ENCODE measurements at places on chromosomes 2 and 18.

GRCh38 chr2:8617048-8617447, 64.8 kb upstream of the ID2 start:
- DNase-seq = no peak

GRCh38 chr18:62612776-62613175, 90.0 kb downstream of the ZCCHC2 start:
- no peak for DNase-seq

DNA sequence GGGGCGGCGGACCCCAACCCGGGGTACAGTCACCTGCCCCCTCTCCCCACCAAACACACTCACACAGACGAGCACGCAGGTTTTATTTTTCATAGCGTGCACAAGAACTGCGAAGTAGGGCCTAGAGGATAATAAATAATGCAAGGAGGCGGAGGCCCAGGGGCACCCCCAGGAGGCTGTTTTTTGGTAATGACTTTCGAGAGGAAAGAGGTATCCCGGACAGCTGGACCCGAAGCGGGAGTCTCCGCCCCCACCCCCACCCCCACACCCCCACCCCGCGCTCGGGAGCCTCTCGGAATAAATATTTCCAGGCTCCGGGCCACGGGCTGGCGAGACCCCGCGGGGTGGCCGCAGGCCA, 3.4 kb downstream of the CYP26B1 start:
- no peak for DNase-seq

- no peak for DNase-seq
Measured at GRCh38 chr2:226934546-226935201, 98.8 kb downstream of the RHBDD1 start.

GRCh38 chr2:208595386-208596275, 189.0 kb downstream of the PTH2R start:
- DNase-seq = peak; percentile 69

Measured in hepatocyte (in vitro differentiated cells).